ENCODE measurements at places on chromosomes 4 and X.

DNA sequence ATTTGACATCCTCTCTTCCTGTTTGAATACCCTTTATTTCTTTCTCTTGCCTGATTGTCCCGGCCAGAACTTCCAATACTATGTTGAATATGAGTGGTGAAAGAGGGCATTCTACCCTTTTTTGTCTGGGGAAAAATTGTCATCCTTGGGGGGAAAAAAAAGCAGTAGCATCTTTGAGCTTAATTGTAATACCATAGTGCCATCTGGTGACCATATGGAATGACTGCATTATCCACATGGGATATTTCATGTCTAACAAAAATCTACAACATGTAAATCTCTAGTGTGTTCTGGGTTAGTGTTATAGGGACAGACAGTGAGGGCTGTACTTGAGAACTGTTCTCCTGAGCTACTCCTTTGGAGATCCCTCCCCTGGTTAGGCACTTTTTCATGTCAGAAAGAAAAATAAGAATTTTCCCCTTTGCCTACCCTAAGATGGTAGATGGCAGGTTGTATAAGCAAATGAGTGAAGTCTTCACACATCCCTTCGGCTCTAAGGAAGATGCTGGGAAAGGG lies 26.0 kb downstream of the CAPN6 start:
- no peak for DNase-seq

GRCh38 chr4:123096038-123096437 lies 173.6 kb upstream of the NUDT6 start:
- no peak for DNase-seq

DNA sequence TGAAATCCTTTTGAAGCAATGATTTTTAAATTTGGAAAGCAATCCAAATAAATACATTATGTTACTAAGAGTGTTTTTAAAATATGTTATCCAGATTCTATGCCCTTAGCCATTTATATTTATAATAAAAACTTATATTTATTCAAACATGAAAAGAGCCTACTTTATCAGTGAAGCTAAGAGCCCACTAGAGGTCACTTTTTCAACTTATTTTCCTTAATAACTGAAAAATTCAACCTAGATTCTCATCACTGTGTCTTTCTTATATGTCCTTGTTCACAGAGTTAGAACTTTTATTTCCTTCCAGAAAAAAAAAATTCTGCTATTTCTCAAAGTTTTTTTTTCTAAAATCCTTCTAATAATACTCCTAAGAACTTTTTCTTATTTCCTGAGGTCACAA lies 23.9 kb downstream of the PRDM8 start:
- no peak for DNase-seq

DNA sequence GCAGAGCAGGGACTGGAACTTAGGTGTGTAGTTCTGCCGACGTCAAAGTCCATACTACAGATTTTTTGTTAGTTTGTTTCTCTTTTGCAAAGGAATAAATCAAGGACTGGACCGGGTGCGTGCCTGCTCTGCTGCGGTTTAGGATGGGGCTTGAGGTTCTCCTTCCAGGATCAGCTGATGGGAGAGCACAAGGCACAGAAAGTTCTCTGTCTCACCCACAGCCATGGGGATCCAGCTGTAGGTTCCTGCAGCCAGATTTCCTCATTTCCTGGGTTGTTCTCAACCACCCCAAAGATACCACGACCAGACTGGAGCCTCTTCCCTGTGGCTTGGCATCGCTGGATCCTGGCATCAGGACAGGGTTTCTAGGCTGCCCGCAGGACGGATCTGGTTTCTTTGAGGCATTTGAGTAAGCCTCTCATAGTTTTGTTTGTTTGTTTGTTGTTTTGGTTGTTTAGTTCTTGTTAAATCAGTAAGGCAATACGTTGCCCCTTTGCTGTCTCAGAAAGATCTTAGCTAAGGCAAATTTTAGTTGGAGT lies 789 bp upstream of the SRPX start:
- no peak for DNase-seq

DNA sequence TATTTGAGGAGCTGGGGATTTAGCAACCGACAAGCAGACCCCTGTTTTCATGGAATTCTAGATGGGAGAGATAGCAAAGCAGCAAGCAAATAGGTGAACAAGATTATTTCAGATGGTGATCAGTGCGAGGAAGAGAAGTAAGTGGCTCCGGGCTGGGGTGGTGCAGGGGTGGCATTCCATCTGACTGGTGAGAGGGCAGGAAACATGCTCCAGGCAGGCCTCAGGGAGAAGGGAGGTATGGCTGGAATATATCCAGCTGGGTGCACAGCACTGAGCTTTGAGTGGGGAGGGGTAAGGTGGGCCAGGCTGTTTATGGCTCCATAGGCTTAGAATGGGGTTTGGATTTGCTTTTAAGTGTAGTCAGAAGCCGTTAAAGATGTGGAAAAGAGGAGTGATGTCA lies 21.2 kb downstream of the PTTG2 start:
- DNase-seq: no peak

DNA sequence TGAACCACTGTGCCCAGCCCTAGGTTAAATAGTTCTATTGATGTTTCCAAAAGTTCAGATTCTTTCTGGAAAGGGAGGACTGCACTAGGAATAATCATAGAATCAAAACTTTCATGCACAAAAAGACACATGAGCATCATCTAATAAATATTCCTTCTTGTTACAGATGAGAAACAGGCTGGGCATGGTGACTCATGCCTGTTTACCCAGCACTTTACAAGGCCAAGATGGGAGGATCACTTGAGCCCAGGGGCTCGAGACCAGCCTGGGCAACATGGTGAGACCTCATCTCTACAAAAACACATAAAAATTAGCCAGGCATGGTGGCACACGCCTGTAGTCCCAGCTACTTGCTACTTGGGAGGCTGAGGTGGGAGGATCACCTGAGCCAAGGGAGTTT lies 27.7 kb downstream of the LARP7 start:
- no peak for DNase-seq
